Activated T-helper 1 cell treated with anti-CD3 and anti-CD28 coated beads, Interleukin-2, amount 50 U/mL, for 16 hours (primary cell): ENCODE measurements at places on chromosomes 2 and 18.

- DNase-seq, result peak; percentile 76
Measured at GRCh38 chr2:219541611-219542180, 1.9 kb downstream of the CHPF start.

DNA sequence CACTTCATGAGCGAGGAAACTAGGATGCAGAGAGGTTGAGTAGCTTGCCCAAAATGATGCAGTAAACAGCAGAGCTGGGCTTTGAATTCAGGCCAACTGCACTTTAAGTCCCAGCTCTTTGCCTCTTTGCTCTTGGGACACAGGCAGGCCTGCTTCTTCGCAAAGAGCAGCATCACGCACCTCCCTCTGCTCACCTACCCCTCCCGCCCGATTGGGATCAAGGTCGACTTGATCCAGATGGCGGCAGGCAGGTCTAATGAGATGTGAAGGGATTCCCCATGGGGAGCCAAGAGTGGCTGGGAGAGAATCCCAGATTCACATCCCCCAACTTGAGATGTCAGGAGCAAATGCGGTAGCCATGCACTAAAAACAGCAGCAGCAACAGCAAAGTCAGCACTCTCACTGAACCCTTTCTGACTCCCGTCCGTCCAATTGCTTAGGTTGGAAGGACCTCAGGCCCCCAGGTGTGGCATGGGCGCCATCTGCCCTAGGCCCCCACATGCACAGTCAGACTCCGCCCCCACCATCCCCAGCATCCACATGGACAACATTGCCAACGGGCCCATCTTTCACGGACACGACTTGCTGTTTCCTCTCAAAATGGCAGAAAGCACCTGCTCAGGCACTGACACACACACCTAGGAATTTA is 84.3 kb upstream of the MAP4K4 start:
- no peak for DNase-seq

DNA sequence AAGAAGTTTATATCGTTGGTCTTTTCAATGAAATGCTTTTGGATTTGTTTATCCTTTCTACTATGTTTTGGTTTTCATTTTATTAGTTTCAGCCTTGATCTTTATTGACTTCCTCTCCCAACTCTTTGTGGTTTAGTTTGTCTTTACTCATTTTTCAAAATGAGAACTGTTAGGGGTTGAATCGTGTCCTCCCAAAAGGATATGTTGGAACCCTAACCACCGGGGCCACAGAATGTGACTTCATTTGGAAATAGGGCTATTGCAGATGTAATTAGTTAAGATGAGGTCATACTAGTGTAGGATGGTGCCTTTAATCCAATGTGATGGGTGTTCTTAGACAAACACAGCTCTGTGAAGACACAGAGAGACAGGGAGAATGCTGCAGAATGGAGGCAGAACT is 60.4 kb upstream of the IL1R2 start:
- DNase-seq, result no peak

- no peak for DNase-seq
Measured at GRCh38 chr2:54673501-54673998, 49.9 kb upstream of the EML6 start.

DNA sequence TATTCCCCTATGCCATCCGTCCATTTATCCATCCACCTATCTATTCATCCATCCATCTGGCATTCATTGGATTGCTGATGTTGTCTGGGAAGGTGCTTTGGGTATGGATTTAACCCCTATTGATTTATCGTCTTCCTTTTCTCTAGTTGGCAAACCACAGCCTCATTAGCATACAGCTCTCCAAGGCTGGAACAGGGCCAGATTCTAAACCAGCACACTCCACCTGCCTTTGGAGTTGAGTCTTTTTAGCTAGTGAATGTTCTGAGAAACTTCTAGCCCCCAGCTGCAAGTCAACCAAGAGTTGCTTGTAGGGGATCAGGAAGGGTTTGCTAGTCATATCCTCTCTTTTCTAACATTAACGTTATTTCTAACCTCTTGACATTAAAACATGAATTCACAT is 90.7 kb downstream of the NRP2 start:
- DNase-seq, result no peak

GRCh38 chr2:233173115-233173514 is 78.4 kb upstream of the ATG16L1 start:
- no peak for DNase-seq

DNA sequence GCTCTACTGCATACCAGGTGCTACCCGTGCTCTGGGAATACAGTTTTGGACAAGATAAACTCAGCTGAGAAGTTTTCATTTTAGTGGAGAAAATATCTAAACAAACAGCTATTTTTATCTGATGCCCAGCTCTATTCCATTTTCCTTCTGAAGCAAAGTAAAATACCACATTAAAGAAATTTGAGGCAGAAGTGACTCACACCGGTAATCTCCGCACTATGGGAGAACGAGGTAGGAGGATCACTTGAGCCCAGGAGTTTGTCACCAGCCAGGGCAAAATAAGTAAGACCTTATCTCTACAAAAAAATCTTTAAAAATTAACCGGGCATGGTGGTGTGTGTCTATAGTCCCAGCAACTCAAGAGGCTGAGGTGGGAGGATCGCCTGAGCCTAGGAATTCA is 416.2 kb upstream of the LYPD1 start:
- no peak for DNase-seq

GRCh38 chr2:190713471-190713870 is 64.6 kb downstream of the NAB1 start:
- DNase-seq, result no peak

DNA sequence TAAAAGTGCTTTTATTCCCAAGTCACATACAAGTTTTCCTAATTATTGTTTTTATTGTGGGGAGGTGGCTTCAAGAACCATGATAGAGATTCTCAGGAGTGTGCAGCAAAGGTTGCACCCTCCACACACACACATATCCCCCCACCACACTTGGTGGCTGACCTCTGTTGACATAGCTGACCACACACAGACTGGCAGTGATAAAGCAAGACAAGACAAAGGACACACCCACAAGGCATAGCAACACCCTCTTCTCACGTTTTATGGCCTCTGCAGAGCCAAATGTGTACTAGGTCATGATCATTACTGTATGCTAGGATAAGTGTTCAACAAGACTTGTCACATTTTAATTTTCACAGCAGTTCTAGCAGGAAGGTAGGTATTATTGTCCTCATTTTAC is 143.0 kb upstream of the EPC2 start:
- DNase-seq, result no peak

- DNase-seq, result no peak
Measured at GRCh38 chr2:195479407-195479806, 177.6 kb upstream of the SLC39A10 start.

GRCh38 chr2:102085238-102085637 is 57.3 kb upstream of the IL1R1 start:
- DNase-seq, result no peak

- DNase-seq, result no peak
Measured at GRCh38 chr2:67997903-67998302, 64.9 kb downstream of the C1D start.

GRCh38 chr2:23447405-23447804 is 62.4 kb downstream of the KLHL29 start:
- DNase-seq, result no peak

DNA sequence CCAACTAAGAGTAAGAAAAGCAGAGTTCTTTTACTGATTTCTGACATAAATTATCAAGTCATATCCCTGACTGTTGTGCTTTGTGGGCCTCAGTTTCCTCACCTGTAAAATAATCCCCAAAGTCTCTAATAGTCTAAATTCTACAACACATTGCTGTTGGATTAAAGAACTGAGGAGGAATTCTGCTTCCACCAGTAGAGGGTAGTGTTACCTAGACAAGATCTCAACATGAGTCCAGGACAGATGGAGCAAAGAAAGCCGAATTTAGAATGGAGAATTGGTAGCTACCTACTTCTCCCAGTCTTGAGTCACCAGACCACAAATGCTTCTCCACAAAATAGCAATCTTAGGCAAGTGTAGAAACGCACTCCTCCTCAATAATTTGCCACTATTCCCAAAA is 462.5 kb upstream of the FSHR start:
- no peak for DNase-seq

- no peak for DNase-seq
Measured at GRCh38 chr2:113406114-113406513, 31.4 kb upstream of the ZNG1B start.

DNA sequence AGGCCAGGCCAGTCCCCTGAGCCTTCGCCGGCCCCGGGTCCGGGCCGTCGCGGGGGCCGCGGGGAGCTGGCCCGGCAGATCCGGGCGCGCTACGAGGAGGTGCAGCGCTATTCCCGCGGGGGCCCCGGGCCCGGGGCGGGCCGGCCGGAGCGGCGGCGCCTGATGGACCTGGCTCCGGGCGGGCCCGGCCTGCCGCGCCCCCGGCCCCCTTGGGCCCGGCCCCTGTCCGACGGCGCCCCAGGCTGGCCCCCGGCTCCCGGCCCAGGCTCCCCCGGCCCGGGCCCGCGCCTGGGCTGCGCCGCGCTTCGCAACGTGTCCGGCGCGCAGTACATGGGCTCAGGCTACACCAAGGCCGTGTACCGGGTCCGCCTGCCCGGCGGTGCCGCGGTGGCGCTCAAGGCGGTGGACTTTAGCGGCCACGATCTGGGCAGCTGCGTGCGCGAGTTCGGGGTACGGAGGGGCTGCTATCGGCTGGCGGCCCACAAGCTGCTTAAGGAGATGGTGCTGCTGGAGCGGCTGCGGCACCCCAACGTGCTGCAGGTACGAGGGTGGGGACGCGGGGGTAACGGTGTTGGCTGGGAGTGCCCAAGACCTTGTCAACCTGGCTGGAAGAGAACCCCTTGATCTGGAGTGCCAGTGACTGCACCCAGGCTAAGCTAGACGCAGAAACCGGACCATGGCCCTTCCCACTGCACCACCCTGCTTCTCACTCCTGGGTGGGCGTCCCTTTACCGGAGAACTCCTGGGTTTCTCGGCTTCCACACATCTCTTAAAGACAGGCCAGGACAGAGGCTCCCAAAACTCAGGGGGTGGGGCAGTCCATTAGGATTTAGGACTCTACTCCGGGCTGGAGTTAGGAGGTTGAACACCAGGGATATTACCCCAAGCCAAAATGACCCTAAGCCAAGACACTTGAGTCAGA is 739 bp downstream of the PKDCC start:
- DNase-seq, result no peak
